ENCODE measurements at places on chromosomes 11 and 22. TPM values are rescaled to one million over a fixed set of nuclear protein-coding genes. Genes with fewer than 3 reads are reported as not detected.

C11orf42 gene
- not detected for total RNA-seq

MN1 gene
- 0.53 TPM for total RNA-seq

DRD4 gene
- total RNA-seq = 3.0 TPM

PCNX3 gene
- total RNA-seq = 83.1 TPM

TSGA10IP gene
- total RNA-seq = not detected

SPTBN2 gene
- total RNA-seq = 1.9 TPM

BACE1 gene
- 10.3 TPM for total RNA-seq

NCAPH2 gene
- 34.0 TPM for total RNA-seq

KLHL35 gene
- not detected for total RNA-seq

SERPING1 gene
- total RNA-seq = 75.1 TPM

CBLIF gene
- not detected for total RNA-seq

VPREB1 gene
- not detected for total RNA-seq

HSPB2 gene
- total RNA-seq = 2.5 TPM

FAM180B gene
- not detected for total RNA-seq

OSM gene
- total RNA-seq = not detected

LGR4 gene
- total RNA-seq = 115 TPM

F2 gene
- total RNA-seq = 0.53 TPM

GLB1L2 gene
- 4.2 TPM for total RNA-seq

THY1 gene
- total RNA-seq = 28.1 TPM

TTLL8 gene
- total RNA-seq = not detected

RIBC2 gene
- 47.0 TPM for total RNA-seq

P2RX3 gene
- total RNA-seq = not detected

FXYD2 gene
- total RNA-seq = not detected

BTBD18 gene
- total RNA-seq = not detected

SPECC1L gene
- total RNA-seq = 44.1 TPM

UBQLNL gene
- total RNA-seq = not detected

NRIP3 gene
- not detected for total RNA-seq

THAP12 gene
- 27.3 TPM for total RNA-seq

MS4A3 gene
- not detected for total RNA-seq

OR52L1 gene
- not detected for total RNA-seq

PNPLA3 gene
- total RNA-seq = 4.2 TPM

PIH1D2 gene
- total RNA-seq = not detected

CD248 gene
- total RNA-seq = 11.9 TPM

PAMR1 gene
- 11.9 TPM for total RNA-seq

GTSE1 gene
- 6.9 TPM for total RNA-seq

FAM227A gene
- 18.2 TPM for total RNA-seq

PHRF1 gene
- total RNA-seq = 49.6 TPM

MYOD1 gene
- total RNA-seq = not detected

IGSF9B gene
- 6.3 TPM for total RNA-seq

TH gene
- total RNA-seq = not detected

LDHAL6A gene
- total RNA-seq = not detected

ARHGAP42 gene
- total RNA-seq = 25.5 TPM

SLC17A6 gene
- total RNA-seq = not detected

CNGA4 gene
- total RNA-seq = 0.85 TPM

TSPAN32 gene
- 1.7 TPM for total RNA-seq

IFT27 gene
- 19.7 TPM for total RNA-seq

NAALADL1 gene
- 1,034 TPM for total RNA-seq

E2F8 gene
- total RNA-seq = 14.9 TPM

YAP1 gene
- 99.8 TPM for total RNA-seq

NEU3 gene
- 9.0 TPM for total RNA-seq

GPHA2 gene
- total RNA-seq = not detected

TMEM191B gene
- not detected for total RNA-seq

GRIA4 gene
- total RNA-seq = 19.3 TPM

PRPF19 gene
- 48.4 TPM for total RNA-seq

EXPH5 gene
- 8.0 TPM for total RNA-seq
